ENCODE measurements at places on chromosomes 5 and 9.
A peak's percentile ranks its signal among the peaks of the same experiment; 100 is the strongest.

DNA sequence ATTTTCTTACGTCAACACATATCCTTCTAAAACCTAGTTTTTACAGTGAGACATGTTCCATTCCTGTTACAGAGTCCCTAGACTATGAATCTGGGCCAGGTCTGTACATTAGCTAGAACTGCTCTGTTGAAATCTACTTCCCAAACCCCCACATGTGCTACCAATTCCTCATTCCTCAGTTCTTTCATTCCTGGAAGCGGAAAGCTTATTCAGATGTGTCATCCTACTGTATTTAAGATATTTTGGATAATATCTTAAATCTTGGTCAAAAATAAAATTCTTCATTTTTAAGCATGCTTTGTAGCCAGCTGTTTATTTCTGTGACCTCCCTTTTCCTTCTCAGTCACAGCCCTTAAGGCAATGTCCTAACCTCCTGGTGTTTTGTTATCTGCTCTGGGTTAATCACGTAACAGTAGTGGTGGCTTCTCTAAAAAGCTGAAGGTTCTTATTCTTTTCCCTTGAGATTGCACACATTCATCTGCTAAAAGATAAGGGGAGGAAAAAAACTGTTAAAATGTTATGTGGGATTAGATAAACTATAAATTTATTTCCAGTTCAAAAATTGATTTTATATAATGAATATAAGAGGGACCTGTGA is 35.6 kb downstream of the GLRX start:
- no peak for DNase-seq

DNA sequence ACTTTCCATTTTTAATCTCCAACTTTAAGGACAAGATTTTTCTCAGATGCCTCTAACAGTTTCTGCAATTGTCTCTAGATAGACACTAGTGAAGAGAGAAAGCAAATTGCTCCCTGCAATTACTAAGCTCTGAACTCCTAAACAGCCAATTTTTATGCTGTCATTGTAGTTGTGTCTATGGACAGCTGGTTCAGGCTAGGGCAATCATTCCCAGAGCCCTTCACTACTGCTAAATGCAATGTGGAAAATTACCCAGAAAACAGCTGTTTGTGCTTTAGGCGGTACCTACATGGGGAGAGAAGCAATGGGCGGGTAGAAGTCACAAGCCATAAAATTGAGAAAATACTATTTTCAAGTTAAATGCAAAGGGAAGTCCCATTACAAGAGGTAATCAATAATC is 211.6 kb downstream of the SPOCK1 start:
- no peak for DNase-seq

DNA sequence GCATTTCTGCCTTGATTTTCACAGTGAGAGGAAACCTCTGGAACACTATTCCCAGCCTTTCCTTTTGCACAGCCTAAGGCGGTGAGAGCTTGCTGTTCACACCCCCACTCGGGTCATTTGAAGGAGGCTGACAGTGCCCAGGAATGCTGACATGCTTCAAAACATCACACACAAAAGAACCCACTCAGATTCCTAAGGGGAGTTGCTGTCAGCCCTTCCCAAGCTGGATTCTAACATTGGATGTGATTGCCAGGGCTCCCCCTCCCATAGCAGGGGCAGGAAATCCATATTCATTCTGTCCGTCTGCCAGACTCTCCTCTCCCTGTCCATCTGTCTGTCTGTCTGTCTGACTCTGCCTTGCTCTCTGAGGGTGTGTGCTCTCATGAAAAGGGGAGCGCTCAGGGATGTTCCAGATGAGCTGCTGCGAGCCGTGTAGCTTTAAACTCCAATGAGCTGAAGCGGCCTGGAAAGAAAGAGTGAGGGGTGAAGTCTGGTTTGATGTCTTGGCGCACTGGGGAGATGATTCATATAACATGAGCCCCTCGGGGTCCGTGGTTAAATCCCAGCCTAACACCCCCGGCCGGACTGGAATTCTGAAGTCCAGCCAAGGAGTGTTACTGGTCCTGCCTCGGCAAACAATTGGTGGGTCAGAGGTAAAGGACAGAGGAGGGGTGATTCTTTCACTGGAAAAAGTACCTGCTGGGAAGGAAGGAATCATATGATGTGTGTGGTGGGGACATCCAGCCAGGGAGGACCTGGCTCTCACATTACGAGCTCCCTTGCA is 517.0 kb downstream of the CCDC171 start:
- DNase-seq, result no peak

DNA sequence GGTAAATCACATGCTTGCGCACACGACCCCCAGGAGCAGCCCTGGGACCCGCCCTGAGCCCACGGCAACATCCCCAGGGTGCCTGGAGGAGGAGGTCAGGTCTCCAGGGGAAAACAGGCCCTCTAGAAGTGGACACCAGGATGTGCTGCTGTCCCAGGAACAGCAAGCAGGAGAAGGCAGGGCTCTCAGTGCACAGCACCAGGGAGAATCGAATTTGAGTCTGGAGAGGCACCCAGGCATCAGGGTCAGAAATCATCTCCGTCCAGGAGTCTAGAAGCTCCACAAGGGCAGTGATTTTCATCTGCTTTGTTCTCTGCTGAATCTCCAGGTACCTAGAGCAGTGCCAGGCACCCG is 93.6 kb downstream of the PAX5 start:
- no peak for DNase-seq

DNA sequence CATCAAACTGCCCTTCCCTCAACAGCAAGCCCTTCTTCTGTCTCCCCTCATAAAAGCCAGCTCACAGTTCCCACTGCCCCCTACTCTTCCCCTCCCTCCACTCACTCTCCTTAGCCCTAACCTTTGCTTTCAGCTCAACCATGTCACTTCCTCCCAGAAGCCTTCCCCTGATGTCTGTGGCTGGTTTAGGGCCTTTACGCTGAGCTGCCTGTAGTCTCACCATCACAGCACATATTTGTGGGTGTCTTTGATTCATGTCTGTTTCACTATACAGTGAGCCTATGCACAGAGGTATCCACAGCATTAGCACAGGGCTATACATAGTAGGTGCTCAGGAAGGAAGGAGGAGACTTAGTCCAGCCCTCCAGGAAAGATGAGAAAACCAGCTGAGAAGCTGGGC is 34.7 kb downstream of the C9orf50 start:
- DNase-seq, result no peak

GRCh38 chr9:111913159-111913558 is 16.5 kb downstream of the UGCG start:
- no peak for DNase-seq

DNA sequence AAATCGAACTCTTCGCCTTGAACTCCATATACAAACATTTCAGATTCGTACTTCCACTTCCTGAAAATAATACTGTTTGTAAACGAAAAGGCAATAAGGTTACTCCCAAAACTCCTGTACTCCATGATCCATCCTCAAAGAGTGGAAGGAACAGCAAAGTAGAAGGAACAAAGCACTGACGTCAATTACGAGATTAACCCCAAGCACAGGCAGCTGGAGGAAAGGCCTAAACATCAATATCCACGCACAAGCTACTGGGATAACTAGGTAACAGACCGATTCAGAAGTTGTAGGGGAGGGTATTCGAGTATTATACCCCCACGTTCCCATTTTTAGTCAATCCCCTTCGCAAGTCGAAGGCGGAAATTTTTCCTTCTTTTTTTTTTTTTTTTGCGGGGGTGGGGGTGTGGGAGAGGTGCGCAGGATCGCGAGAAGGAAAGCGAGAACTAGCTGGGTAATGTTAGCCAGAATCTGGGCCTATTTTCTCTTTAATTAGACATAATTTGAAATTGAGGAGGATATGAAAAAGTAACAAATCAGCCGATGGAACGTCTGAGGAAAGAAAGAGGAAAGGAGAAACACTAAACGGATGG is 909 bp downstream of the AFF4 start:
- no peak for DNase-seq

GRCh38 chr5:77300451-77300850 is 90.0 kb downstream of the PDE8B start:
- no peak for DNase-seq

DNA sequence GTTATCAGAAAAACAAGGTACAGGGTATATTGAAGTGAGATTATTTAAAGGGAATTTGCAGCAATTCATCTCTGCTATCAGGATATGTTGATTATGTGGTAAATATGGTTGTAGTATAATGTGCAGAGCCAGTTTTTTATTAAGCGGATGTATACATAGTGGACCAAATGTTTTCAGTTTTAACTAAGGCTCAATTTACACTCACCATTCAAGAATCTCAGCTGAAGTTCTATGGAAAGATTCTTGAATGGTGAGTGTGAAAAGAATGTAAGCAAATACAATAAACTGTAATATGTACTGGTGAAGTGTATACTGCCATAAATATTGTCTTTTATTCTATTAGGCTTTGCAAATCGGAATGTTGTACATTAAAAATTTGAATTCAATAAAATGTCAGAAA is 895.9 kb upstream of the CDH10 start:
- no peak for DNase-seq

DNA sequence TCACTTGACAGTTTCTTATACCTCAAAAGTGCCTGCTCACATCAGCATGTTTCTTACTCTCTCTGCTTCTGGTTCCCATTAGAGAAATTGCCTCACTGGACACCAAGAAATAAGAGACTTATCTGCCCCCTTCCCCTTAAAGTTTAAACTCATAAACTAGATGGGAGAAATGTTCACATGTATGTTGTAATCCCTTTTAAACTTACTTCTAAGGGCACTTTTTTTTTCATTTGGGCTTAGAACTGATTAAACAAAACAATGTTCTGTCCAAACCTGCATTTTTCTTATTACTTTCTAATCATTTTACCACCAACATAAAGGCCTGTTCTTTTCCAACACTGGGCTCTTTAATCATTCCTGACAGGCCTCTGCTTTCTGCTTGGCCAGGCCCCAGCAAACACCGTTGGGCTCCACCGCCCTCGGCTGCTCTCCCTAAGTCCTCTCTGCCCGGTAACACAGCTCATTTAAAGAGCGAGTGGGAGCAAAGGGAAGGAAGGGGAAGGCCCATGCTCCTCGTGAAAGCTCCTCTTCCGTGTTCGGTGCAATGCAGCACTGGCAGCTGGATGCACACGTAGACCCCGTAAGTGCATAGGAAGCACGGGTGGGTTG is 53.4 kb downstream of the ROR2 start:
- peak; percentile 72 for DNase-seq

DNA sequence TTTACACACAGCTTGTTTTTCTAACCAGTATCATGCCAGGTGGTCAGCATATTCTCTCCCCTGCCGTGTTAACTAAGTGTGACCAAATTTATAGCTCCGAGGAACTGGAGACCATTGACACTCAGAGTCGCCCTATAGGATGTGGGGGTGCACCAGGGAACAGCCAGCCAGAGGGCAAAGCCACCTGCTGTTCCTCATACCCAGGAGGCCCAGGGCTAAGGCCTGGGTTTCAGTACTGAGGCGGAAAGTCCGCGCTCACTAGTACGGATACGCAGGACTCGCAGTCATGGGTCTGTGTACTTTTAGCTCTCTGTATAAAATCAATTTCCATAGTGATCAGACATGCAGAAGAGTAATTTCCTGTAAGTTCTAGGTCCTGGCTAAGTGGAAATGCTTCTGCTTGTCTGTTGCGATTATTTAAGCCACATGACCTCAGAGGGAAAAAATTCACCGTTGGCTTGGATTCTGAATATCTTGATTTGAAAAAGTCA is 247.0 kb downstream of the AOPEP start:
- peak; percentile 33 for DNase-seq

DNA sequence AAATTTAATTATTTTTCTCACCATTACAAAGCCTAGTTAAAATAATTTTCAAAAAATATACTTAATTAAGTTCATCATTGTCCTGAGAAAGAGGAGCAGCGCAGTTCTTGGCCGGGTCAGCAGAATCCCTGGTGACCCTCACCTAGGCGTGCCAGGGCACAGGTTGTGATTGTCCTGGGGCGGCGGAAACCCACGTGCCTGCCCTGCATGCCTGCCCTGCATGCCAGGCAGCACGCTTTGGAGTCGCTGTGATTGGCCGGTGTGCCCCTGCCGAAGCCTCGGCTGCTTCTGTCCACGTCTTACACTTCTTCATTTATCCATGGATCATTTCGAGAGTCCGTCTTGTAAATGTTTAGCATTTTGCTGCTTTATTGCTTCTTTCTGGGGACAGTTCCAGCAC is 25.6 kb downstream of the SLC12A2 start:
- no peak for DNase-seq

GRCh38 chr5:75053054-75053303 is 621 bp upstream of the GCNT4 start:
- no peak for DNase-seq

DNA sequence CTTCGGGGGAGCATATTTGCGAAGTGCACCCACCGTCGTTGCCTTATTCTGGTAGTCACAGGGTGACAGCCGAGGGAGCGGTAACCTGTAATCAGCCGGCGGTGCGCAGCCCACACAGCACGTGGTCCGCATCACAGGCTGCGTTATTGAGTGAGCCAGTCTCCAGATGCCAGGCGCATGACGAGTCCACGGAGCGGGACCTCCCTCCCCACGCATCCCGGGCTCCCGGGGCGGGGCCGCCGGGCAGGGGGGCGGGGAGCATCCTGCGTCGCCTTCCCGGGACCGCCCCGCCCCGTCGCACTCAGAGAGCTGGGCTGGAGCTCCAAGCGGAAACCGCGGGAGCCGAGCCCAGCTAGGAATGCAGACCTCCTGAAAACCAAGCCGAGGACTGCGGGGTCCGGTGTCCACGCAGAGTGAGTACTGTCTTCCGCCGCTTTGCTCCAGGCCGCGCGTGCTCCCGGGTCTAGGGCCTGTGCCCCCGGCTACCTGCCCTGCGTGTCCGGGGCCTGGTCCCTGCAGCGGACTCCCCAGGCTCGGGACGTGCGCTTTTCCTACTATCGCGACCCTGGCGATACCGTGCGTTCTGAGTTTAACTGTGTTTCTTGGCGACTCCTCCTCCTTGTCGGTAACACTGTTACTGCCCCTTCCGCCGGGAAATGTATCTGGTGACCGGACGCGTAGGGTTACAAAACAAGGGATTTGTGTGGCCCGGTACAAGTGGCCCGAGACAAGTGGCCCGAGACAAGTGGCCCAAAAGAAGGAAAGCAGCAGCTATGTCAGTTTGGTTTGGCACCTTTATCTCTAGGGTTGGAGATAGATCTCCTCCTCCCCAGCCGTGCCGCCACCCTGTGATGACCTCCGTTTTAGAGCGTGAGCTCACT is 40.6 kb downstream of the CAST start:
- DNase-seq, result peak; percentile 74

DNA sequence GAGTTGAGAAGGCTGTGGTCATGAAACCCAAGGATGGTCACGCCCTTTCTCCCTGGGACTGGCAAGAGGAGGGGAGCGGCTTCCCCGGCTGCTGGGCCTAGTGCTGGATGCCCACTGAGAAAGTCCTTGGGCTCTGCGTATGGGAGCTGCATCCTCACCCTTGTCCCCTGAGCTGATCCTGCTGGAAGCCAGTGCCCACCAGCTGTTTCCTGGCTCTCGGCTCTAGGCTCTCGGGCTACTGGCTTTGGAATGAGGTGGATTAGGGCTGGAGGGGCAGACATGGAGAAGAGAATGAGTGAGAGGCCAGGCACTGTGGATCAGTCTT is 149.3 kb upstream of the PPP1R26 start:
- DNase-seq, result no peak

All from AG09309 (cell line).